Parietal lobe (tissue), 2 donors: ENCODE measurements at places on chromosomes 3 and 15. TPM values are rescaled to one million over a fixed set of nuclear protein-coding genes. Genes with fewer than 3 reads are reported as not detected.

HRG gene
- total RNA-seq: not detected

DIS3L gene
- 42.9 TPM for total RNA-seq

ROBO1 gene
- 269 TPM for total RNA-seq

PLA2G4E gene
- not detected for total RNA-seq

ONECUT1 gene
- not detected for total RNA-seq

PLOD2 gene
- 13.1 TPM for total RNA-seq

MUSTN1 gene
- total RNA-seq: not detected

FRMD5 gene
- total RNA-seq: 33.5 TPM

BCL2A1 gene
- not detected for total RNA-seq
